ENCODE measurements at places on chromosomes 3 and 15.

GRCh38 chr3:134998855-134999254, 203.8 kb downstream of the EPHB1 start:
- DNase-seq = no peak

GRCh38 chr3:65857327-65857726, 181.4 kb downstream of the MAGI1 start:
- no peak for DNase-seq

DNA sequence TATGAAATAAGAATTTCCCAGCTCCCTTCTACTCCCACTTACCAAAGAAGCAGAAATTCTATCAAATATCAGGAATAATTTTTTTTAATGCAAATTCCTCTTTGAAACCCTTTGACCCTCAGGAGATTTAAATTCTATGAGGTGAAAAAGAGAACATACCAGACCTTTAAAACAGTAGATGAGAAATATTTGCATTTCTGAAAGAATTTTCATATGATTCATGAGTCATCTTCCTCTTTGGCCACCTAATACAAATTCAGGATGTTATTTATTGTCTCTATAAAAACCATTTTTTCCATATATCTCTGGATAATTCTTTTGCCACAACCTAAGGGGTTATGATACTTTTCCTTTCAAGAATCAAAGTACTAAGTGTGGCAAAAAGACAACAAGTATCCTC, 67.3 kb upstream of the ST3GAL6 start:
- DNase-seq = no peak

DNA sequence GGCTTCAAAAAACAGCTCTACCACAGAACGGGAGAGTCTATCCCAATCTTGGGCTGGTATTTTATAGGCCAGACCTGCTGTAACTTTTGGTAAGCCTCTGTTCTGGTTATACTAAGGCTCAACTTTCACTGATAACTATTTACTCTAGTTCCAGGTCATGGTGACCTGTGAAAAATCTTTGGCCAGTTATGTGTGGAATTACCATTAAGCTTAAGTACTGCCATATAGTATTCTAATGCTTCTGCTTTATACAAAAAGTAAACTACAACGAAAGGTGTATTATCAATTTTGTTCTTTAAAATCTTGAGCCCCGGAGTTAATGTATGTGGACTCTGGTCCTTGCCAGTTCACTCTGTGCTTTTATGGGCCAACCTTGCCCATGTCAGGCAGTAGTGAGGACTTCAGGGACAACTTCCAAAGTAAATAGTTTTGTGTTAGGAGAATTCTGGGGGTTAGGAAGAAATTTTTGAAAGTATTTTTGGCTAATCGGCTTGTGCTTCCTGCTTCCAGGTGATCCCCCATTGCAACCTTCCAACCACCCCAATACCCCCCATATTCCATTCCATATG, 6.4 kb downstream of the SIAH2 start:
- DNase-seq = no peak

DNA sequence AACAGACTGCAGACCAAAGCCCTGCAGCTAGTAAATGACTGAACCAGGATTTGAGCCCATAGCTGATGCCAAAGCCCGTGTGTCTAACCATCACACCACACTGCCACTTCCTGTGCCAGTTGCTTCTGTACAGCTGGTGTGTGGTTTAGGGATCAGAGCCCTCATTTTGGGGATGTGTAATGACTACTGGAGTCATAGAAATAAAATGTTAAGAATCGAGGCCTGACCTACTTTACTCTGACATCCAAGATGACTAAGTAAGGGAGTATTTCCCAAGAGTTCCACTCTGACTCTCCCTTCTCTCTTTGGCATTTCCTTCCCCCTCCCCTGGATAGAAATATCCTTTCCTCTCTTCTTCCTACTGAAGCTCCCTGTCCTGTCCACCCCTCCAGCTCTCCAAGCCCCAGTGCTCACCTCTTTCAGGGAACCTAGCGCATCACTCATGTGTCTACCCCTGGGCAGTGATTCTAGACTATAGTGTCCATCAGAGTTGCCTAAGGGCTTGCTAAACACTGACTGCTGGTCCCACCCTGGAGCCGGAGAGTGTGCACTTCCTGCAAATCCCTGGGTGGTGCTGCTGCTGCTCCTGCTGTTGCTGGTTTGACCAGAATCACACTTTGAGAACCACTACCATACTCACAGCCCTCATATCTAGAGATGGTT, 53.8 kb downstream of the MGLL start:
- peak; percentile 81 for DNase-seq

- DNase-seq = peak; percentile 41
Measured at GRCh38 chr15:91456921-91457320, 356.9 kb downstream of the SV2B start.

DNA sequence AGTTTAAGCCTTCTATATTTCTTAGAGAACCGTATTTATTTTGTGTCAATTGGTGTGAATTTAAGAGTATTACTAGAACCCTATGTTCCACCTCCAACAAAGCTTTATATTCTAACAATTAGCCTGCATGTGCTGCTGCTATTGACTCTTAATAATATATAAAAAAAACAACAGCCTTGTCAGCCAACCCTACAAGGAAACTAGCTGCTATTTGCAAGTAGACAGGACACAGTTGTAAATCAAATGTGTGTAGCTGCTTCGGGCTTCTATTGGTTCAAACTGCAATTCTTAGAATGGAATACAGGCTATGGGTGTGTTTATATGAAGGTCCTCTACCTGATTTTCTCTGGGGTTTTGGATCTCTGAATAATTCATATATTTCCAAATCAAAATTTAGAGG, 60.7 kb downstream of the ZBTB20 start:
- DNase-seq = no peak

DNA sequence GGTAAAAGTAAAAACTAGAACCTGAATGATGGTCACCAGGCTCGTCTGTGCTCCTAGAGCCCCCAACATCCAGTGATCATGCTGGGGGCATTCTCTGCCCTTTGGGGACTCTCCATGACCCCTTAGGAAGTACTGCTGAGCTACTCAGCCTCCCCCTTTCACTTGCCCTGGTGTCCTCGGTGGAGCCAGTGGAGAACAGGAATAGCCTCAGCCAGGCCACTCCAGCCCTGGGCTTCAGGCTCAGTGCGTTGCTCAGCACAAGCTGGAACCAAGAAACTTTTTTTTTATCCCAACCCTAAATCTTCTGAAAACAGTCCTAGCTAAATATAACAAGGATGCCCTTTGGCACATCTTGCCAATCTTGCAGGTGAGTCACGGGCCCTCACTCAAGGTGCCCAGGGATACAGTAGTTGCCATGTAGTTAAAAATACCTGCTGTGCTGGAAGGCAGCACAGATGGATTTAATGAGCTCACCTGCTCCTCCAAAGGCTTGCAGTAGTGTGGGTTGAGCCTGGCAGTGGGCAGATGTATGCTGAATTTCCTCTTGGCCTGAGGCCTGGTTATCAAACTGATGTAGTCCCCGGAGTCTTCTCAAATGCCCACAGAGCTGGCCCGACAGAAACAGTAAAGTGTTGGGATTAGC, 46.9 kb upstream of the TMEM158 start:
- DNase-seq = no peak

- DNase-seq = no peak
Measured at GRCh38 chr3:9852528-9852927, 8.7 kb upstream of the RPUSD3 start.

GRCh38 chr3:182729903-182730674, 63.2 kb upstream of the ATP11B start:
- DNase-seq = no peak

DNA sequence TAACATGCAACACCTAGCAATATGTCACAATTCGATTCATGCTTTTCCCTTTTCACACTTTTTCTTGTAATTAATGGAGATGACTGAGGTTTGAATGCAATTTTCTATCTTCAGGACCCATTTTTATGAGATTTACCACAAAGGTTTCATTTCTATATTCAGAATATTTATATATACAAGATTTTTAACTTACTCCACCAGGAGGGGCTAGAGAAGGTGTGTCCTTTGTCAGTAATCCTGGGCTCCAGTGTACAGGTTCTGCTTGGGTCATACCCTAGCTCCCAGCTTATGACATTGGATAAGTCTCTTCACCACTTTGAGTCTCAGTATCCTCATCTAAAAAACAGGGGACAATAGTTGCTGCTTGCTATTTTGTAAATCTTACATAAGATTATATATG, 95.7 kb upstream of the SLC24A5 start:
- no peak for DNase-seq

GRCh38 chr3:146532406-146532805, 12.0 kb downstream of the PLSCR1 start:
- DNase-seq = no peak

- DNase-seq = no peak
Measured at GRCh38 chr15:70181626-70182255, 84.0 kb upstream of the TLE3 start.

- DNase-seq = no peak
Measured at GRCh38 chr3:39467394-39468107, at the start of gene MOBP. MOBP (plus strand) TSS chr3:39467680; CDS start chr3:39502070, 34,390 bp downstream.

DNA sequence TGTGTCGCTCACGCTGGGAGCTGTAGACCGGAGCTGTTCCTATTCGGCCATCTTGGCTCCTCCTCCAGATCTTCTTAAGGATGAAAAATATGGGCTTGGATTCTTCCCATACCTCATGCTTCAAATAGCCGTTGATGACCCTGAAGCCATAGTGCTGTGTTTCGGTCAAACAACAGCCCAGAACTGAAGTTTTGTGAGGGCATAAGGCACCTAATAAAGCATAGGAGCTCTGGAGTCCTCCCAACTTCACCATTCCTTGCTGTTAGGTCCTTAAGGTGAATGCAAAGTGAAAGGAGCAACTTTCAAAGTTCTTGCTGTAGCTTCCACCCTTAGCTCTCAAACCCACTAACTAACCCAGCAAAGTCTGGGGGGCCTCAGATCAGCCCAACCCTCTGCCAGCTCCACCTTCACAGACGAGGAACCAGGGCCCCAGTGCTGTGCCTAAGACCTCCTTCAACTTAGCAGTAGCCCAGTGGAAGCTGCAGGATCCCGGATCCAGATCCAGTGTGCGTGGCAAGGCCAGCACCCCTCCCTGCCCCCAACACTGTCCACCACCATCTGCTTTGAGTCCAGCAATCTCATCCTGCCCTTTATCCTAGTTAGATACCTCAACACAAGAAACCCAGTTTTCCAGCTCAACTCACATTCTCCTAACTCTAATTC, at the start of gene GRK7:
Gene GRK7 (plus strand): TSS at position 321 of the 663 bp plus-strand sequence. CDS start 14,877 bp downstream, outside the sequence.
- no peak for DNase-seq

DNA sequence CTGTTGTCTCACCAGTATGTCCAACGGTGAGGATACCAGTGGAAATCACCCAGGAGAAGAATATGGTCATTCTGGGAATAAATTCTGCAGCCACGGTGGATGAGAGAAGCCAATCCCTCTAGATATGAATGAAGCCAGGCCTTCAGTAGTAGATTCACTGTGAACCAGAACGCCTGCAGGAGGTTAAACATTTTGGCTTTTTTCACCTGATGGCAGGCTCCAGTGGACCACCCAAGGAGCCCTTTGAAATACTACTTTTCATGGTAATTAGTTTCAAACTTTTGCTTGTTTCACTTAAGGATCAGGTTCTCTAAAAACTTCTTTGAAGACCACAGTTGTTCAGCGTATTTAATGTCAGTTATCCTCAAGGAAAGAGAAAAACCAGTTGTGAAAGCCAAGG, 353.4 kb downstream of the RORA start:
- DNase-seq = no peak

- DNase-seq = no peak
Measured at GRCh38 chr15:70251246-70251990, 153.7 kb upstream of the TLE3 start.

GRCh38 chr3:144770915-144771351, 799.3 kb downstream of the DIPK2A start:
- DNase-seq = peak; percentile 67

DNA sequence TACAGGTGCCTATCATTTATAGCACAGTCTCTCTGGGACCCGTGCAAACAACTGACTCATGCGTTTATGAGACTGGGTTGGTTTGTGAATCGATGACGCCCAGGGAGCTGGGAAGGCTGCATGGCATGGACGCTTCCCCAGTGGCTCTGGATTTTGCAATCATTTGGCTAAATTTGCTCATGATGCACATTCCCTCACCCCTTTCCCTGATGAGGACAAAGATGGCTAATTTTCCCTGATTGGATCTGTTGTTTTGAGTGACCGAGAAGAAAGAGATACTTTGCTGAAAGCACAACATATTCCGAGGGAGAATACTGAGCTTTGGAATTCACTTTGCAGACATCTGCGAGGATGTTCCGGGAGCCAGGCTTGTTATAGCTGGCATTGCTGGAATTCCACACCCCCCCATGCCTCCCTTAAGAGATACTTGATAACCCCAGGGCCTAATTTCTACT, 51.1 kb downstream of the CGNL1 start:
- peak; percentile 33 for DNase-seq

- no peak for DNase-seq
Measured at GRCh38 chr3:149941186-149941585, 29.5 kb downstream of the PFN2 start.

DNA sequence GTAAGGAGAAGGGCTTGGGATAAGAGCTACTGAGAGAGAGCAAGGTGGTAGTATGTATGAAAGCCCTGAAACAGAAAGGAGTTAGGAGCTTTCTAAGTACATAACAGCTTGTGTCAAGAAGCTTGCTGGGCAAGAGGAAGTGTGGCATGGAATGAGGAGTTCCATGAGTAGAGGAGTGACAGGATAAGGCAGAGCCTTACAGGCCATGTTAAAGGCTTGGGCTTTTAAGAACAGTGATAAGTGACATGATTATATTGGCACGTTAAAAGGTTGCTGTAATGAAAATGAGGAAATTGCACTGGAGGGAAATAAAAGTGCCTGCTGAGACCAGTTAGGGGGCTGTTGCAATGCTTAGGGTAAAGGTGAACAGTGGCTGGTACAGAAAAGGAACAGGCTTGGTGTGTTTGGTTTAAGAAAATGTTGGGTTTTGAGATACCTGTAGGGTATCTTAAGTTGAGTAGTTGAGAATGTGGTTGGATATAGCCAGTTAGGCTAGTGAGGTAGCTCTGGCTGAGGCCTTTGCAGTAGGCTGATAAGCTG, 49.0 kb downstream of the MEF2A start:
- no peak for DNase-seq

DNA sequence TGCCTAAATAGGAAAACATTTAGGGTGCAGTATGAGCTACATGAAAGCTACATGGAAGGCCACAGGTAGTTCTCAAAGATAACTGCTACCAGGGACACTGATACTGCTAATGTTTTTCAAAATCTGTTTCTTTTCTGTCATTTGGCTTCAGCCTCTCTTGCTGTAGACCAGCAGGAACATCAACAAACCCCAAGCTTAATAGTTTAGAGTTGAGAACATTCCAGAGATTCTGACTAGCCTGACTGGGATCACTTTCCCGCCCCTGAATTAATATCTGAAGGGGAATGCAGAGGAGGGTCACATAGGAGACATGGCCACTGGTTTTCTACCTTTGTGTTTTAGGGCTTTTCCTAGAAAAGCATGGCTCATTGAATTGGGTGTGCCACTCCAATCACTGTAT, 16.9 kb upstream of the C3orf38 start:
- peak; percentile 47 for DNase-seq

- peak; percentile 79 for DNase-seq
Measured at GRCh38 chr15:93265111-93265556, 176.1 kb upstream of the RGMA start.

- peak; percentile 74 for DNase-seq
Measured at GRCh38 chr3:175432376-175433025, 573.4 kb downstream of the NAALADL2 start.

- DNase-seq = no peak
Measured at GRCh38 chr3:155271343-155271613, 22.2 kb downstream of the STRIT1 start.
